ENCODE measurements at places on chromosomes 12 and 14. TPM values are rescaled to one million over a fixed set of nuclear protein-coding genes. Genes with fewer than 3 reads are reported as not detected.

GRCh38 chr14:69263364-69263763 is 3.4 kb downstream of the GALNT16 start:
- no peak for DNase-seq

GRCh38 chr14:50860478-50861086 is 11.3 kb upstream of the ABHD12B start:
- peak; percentile 91 for DNase-seq

DNA sequence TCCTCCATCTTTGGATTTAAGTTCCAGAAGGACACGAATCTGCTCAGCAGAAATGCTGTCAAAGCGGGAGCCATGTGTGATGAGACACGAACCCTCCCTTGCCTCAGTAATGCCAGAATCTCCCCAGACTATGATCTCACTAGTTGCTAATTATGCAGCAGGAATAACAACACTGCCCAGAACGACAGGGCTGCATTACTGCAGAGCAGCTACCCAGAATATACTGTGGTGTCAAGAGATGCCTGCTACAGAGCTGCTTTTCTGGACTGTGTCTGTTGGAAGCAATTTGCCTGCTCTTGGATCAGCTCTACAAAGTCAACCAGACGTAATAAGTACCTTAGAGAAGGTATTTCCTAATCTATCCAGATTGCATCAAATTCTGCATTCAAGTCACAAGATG is 5.5 kb downstream of the CSRNP2 start:
- peak; percentile 21 for DNase-seq

- DNase-seq, result no peak
Observed at GRCh38 chr14:33742166-33742565, 208.7 kb downstream of the EGLN3 start.

GRCh38 chr14:100275214-100275613 is 31.0 kb downstream of the SLC25A29 start:
- DNase-seq, result no peak

GRCh38 chr14:90301668-90302090 is 30.1 kb downstream of the NRDE2 start:
- DNase-seq, result peak; percentile 77

GRCh38 chr12:131603106-131603938 is 107.6 kb upstream of the SFSWAP start:
- DNase-seq, result no peak

DNA sequence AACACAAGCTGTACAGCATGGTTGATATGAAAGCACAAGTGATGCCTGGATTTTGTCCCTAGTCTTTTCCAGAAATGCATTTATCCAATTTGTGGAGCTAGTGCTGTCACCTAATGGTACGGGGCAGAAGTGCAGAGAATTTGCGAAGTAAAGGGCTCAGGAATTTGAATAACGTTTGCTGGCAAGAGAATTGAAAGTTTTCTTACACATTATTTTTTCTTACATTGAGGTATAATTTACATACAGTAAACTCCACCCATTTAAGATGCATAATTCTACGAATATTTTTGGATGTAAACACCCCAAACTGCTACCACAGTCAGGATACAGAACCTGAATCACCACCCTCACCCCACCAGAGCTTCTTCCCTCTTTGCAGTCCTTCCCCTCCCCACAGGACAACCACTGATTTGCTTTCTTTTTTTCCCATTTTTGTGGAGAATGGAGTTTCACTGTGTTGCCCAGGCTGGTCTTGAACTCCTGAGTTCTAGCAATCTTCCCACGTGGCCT is 3.5 kb downstream of the AICDA start:
- DNase-seq, result peak; percentile 68

DNA sequence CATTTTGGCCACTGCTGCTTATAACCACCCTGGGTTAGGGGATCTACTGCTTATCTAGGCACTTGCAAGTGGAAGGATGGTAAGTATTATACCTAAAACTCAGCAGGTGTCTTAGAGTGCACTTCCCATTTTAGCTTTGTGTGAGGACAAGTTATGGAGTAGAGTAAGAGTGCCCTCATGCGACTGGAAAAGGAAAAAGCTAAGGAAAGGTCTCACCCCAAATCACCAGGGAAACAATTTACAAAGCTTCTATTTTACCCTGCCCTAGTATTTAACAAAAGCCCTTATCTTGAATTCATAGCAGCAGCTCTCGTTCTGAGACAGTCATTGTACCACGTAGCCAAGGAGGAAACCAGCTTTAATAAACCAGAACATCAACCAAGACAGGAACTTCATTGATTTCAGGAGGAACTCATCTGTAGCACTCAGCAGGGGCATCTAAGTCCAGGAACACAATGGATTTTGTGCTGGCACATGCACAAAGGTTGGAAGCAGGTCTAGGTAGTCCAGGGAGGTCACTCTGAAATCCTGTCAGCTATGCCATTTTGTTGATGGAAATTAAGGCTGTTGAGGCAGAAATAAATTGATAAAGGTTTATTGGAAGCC is 2.9 kb downstream of the RDH12 start:
- peak; percentile 71 for DNase-seq

GRCh38 chr12:112900298-112901145 is 6.2 kb upstream of the OAS1 start:
- peak; percentile 33 for DNase-seq

GRCh38 chr12:2922329-2922728 is 31.6 kb downstream of the TULP3 start:
- no peak for DNase-seq

DNA sequence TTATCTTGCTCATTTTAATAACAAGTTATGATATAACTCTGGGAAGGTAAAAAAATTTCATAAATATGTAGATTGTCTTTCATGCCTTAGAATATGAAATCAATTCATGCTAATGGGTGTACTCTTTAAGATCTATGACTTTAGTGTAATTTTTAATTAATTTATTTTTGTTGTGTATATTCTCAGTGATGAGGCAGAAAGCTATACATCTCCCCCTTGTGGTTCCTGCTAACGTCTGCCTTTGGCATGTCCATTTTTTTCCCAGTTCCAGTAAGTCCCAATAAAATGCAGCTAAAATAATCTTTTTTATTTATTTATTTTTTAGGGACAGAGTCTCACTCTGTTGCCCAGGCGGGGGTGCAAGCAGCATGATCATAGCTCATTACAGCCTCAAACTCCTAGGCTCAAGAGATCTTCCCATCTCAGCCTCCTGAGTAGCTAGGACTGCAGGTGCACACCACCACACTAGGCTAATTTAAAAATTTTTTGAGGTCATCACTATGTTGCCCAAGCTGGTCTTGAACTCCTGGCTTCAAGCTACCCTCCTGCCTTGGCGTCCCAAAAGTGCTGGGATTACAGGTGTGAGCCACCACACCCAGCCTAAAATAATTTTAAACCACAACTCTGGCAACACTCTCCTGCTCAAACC is 3.3 kb upstream of the CHURC1 start:
- DNase-seq, result peak; percentile 30

GRCh38 chr12:9753498-9753897 is 7.2 kb downstream of the CD69 start:
- no peak for DNase-seq

Gene LUM
- polyA plus RNA-seq, result 158 TPM

Gene RDH12
- polyA plus RNA-seq, result 0.06 TPM

All from lung (tissue), 17 donors.